ENCODE measurements at places on chromosomes 4 and X. TPM values are rescaled to one million over a fixed set of nuclear protein-coding genes. Genes with fewer than 3 reads are reported as not detected.

ARHGAP4 gene
- 1.4 TPM for total RNA-seq

KCND1 gene
- 2.8 TPM for total RNA-seq

STATH gene
- not detected for total RNA-seq

KLB gene
- 0.07 TPM for total RNA-seq

Data from smooth muscle cell of the pulmonary artery (primary cell).